ENCODE measurements at places on chromosomes 5 and 9.

DNA sequence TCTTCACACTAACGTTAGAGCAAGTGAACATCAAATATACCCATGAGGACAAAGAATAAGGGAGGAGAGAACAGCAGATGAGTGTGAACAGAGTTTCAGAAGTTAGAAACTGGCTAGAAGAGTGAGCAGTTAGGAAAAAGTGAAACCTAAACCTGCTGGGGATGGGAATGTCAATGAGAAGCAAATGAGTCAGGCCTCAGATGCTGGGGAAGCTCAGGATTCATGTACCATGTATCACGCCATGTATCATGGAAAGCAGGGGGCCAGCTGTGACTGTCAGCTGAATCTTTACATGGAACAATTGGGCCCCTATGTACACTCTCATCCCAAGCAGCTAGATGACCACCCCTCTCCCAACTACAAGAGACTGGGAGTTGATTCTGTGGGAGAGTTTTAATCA, 16.2 kb downstream of the GDF9 start:
- DNase-seq: no peak

GRCh38 chr9:85981369-85981768, 40.4 kb downstream of the NAA35 start:
- no peak for DNase-seq

DNA sequence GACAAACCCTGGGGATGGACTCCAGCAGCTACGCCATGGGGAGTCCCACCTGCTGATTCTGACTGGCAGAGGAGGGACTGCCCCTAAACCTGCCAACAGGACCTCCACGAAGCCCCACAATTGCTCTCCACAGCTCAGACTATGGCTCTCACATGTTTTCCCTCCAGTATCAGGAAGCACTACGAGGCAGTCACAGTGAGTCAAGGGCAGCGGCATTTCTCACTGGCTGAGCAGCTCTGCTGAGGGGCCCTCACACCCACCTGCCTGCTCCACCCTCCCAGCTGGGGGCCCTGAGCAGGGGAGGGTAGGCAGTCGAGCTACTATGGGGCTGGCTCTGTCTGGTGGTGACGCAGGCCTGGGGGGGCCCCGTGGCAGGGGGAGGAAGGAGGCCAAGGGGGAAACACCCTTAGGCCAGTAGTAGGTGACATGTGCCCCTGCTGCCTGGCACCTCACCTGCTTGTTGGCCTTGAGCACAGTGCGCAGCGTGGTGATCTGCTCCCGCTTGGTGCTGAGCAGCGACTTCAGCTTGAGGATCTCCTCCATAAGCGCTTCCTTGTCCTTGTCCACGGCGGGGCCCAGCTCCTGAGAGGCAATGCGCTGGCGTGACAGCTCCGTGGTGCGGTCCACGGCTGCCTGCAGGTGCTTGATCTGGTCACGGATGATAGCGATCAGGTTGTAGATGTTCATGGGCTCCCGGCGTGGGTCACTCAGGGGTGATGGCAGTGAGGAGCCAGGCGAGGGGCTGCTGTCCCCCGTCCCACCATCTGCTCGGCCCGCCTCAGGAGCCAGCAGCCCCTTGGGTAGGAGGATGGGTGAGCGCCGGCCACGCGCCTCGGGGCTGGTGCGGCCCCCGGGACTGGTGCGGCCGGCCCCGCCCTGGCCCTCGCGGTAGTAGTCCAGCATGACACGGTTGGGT, 46.3 kb downstream of the BICD2 start:
- no peak for DNase-seq

DNA sequence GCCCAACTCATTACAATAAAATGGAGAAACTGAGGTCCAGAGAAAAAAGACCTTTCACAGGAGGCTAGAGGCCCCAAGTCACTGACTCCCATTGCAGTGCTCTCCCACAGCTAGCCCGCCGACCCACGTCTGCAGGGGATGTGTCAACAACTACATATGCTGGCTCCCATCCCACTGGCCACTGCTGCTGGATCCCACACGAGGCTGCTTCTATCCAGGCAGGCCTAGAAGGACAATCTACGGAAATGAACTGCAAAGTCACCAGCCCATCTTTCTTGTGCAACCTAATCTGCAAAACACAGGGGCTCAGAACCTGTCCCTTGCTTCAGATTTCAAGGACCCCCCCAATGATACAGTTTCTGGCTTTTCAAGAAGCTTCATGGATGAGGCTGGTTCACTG, 24.0 kb downstream of the RAPGEF1 start:
- DNase-seq: no peak

GRCh38 chr9:36949466-36949865, 84.6 kb downstream of the PAX5 start:
- no peak for DNase-seq

DNA sequence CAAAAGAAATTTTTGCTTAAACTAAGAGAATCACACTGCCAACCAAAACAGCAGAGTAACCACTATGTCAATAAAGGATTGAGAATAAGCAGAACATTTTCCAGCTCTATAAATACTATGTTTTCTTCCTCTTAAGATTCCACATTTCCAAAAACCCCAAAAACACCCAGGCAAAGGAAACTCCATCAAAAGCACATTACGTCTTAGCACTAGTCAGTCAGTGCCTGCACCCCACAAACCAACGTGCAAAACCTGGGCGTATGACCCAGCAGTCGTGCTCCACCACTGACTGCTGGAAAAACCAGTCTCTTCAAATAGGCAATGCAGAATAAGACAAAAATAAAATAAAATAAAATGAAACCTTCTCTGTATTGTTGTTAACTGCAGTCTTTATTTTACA, 85.3 kb downstream of the GNAQ start:
- no peak for DNase-seq

- no peak for DNase-seq
Observed at GRCh38 chr9:121778252-121779225, 127.1 kb downstream of the DAB2IP start.

DNA sequence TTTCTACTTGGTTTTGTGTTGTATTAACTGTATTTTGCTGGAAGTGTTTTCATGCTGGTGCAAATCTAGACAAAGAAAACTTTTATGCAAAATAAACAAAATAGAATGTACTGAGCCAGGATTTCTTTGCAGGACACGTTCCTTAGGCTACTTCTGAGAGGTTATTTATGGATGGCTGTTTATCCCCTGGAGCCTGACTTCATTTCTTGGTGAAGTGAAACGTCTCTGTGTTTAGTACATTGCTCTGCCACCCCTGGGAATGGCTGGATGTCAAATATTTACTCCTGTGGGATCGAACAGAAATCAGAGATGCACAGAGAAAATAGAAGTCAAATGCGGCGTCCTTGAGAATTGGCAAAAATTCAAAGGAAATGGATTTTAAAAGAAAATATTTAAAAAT, 327.1 kb upstream of the MPDZ start:
- no peak for DNase-seq

GRCh38 chr9:108615152-108615551, 240.6 kb downstream of the ACTL7B start:
- no peak for DNase-seq

GRCh38 chr9:125758986-125759763, 12.0 kb downstream of the PBX3 start:
- no peak for DNase-seq

- DNase-seq: no peak
Observed at GRCh38 chr9:27485158-27485557, 38.9 kb upstream of the IFNK start.

GRCh38 chr5:1725641-1726468, 73.8 kb downstream of the MRPL36 start:
- no peak for DNase-seq

DNA sequence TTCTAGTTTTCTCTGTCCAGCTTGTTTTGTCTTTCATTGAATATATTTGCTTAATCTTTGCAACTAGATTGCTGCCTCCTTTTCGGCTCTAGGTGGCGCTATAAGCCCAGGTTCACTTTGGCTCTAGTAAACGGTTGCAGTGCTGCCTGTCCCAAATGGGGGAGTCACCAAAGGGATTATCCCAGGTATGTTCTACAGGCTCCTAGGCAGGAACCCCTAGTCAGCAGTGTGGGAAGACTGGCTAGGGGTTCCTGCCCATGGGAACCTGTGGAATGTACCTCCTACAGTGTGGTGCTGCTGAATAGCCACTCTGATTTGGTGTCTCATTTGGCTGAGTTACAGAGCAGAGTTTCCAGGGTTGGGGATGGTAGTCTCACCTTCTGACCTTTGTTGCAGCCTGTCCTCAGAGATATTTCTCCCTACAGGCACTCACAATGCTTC, 85.2 kb downstream of the ARSB start:
- no peak for DNase-seq

DNA sequence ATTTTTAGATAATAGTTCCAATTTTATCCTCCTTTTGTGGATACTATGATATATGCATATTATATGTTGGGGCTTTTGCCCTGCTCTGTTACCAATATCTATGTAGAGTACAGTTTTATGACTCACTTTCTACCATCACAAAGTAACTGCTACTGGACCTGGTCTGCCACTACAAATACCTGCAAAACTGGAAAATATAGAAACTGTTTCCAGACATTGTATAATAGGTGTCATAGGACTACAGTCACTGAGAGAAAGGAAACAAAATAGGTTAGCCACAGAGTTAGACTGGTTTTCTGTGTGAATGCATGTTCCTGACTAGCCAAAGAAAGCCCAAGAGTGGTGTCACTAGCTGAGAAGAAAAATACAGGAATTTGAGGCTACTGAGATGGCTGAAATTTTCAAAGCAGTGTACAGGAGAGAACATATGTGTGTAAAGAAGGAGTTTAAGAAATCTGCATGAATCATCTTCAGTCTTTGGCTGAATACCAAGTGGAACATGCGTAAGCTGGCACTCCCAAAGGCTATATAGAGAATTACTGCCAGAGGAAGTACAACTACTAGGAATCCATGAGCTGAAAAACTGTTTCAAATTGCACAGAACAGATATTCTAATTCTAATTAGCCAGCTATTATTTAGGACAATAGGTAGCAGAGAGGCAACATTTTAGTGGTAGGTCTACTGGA, 29.0 kb upstream of the FAM174A start:
- DNase-seq: peak; percentile 29

DNA sequence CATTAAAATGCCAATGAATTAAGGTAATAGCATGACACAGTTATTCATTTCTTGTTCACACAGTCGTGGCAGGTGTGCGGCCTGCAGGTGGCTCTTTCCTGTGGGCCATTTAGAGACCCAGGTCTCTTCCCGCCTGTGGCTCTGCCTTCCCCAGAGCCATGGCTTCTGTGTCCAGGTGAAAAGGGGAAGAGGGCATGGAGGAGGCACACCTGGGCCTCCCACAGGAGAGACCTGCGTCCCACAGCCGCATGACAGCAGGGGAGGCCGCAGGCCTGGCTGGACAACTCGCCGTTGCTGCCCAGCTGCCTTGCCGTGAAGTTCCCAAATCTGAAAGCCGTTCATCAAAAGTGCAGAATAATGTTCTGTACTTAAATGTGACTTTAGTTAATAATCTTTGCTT, 14.4 kb upstream of the PLEKHG4B start:
- DNase-seq: no peak

DNA sequence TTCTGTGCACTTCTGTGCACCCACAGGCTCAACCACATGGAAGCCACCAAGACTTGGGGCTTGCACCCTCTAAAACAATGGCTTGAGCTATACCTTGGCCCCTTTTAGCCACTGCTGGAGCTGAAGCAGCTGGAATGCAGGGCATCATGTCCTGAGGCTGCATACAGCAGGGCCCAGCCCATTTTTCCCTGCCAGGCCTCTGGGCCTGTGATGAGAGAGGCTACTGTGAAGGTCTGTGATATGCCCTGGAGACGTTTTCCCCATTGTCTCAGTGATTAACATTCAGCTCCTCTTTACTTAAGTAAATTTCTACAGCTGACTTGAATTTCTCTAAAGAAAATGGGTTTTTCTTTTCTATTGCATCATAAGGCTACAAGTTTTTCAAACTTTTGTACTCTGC, 134.0 kb upstream of the EGFLAM start:
- no peak for DNase-seq

DNA sequence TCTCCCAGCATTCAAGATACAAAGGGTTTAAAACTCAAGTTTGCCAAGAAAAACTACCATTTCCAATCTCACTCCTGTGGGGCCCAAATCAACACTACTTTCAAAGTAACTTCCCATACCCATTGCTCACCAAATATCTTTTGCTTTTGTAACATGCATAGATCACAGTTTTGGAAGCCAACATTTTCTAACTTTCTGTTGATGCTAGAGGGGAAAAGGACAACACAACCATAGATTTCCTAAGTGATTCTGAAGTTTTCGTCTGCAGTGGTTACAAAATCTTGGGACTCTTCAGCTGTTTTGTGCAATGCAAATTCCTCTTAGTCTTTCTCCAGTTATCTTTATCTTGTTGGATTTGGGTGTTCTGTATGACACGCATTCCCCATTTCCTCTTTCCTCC, 94.1 kb upstream of the PAPPA start:
- DNase-seq: no peak

DNA sequence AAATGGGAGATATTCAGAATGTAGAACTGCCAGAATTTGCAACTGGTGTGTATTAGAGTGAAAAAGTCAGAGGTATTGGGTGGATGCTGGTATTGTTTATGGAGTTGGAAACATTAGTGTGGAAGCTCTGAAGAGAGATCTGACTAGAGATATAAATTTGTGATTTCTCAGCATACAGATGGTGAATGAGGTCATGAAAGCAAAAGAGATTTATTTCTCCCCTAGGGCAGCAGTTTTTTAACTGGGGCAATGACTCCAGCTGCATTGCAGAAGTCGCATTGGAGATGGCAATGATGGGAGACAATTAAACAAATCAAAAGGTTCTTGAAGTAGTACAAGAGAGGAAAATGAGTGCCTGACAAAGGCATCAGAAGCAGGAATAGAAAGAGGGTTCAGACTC, 64.9 kb downstream of the CETN3 start:
- DNase-seq: no peak

DNA sequence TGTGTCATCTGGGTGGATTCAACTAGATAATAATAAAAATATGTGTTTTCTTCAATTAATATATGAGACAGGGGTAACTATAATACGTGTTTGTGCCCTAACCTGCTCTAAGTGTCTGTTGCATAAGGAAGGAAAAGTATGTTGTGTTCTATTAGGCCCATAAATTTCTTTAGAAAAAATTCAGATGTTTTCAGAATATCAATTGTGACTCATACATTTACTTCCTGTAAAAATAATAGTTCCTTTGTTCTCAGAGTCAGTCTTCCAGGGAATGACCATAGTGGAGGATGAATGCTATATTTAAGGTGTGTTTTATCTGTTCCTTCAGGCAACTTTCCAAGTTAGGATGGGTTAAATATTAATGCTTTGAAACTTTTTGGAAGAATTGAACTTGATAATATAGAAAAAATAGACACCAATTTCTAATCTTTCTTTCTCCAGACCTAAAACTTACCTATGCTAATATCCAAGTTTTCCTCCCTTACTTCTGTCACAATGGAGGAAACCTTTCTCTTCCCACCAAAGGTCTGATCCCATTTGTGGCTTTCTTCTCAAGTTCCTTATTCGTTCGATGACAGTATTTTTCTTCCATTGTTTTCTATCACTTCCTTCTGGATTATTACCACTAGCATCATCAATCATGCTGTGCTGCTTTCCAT, 49.9 kb downstream of the ISL1 start:
- no peak for DNase-seq

- DNase-seq: no peak
Observed at GRCh38 chr9:78821126-78821822, 524.3 kb downstream of the PSAT1 start.
